Activated CD8-positive, alpha-beta memory T cell treated with anti-CD3 and anti-CD28 coated beads for 48 hours (primary cell): ENCODE measurements at places on chromosomes 3 and 15.

DNA sequence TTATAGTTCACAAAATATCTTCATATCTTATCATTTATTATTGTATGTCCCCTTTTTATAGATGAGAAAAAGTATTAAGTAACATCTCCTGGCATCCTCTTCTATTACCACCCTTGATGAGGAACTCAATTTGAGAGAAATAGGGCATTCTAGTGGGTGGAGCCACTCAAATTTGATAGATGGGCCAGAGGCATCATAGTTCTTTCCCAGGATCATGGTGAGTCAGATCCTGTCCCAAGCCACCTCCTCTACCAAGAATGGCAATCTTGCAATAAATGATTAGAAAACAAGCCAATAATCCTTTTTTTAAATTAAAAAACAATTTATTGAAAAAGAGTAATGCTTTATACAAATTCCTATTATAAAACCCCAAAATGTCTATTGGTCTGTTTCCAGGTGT lies 16.8 kb downstream of the CLDN1 start:
- DNase-seq: no peak

GRCh38 chr3:138327831-138328230 lies 1.8 kb downstream of the NME9 start:
- no peak for DNase-seq

DNA sequence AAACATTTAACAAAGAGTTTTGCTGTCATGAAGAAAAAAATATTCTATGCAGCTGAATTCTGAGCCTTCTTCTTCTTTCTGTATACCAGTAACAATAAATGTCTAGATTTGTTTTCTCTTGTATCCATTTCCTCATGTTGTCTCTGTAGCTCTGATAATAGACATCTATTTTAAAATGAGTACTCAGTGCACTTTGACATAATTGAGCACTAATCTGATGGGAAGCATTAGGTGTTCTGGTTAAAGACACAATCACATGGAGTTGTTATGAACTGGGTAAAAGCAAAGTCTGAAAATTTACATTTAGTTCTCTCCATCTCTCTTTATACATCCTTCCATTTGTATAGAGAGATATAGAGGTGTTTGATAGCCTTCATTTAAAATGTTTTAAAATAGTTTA lies 230.0 kb downstream of the BCHE start:
- no peak for DNase-seq

- DNase-seq: no peak
Measured at GRCh38 chr3:105791919-105792786, 76.7 kb downstream of the CBLB start.

DNA sequence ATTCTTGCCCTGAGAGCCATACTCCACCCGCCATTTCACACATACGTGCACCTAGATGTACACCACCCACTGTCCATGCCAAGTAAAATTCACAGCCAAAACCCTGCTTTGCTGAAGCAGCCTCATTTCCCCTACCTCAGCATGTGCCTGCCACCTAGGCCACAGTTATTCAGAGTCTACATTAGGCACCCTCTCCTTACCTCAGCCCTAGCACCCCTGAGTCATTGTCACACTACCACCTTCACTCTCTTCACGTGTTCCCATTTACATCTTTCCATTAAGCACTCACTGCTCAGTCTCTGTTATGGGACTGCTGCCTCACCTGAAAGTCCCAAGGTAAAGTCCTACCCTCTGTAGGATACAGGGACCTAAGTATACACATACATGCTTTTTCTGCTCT lies 70.0 kb downstream of the SETD5 start:
- no peak for DNase-seq

- no peak for DNase-seq
Measured at GRCh38 chr15:68431037-68431791, 749 bp downstream of the ITGA11 start.

DNA sequence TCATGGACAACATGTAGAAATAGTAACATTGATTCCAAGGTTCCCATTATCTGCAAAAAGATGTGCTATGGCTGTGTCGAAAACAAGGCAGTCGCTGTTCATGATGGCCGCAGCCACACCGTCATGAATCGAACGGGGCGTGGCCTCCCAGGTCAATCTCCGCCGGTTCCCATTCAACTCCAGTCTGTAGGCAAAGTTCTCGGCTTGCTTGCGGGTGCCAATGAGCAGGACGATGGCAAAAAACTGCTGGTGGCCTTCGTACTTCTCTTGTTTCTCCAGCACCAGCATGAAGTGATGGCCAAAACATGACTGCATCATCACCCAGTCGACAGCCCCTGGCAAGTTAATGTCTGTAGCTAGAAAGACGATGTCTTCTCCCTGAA lies 20.8 kb downstream of the SIAH2 start:
- no peak for DNase-seq

- no peak for DNase-seq
Measured at GRCh38 chr3:154844863-154845262, 235.3 kb upstream of the MME start.

DNA sequence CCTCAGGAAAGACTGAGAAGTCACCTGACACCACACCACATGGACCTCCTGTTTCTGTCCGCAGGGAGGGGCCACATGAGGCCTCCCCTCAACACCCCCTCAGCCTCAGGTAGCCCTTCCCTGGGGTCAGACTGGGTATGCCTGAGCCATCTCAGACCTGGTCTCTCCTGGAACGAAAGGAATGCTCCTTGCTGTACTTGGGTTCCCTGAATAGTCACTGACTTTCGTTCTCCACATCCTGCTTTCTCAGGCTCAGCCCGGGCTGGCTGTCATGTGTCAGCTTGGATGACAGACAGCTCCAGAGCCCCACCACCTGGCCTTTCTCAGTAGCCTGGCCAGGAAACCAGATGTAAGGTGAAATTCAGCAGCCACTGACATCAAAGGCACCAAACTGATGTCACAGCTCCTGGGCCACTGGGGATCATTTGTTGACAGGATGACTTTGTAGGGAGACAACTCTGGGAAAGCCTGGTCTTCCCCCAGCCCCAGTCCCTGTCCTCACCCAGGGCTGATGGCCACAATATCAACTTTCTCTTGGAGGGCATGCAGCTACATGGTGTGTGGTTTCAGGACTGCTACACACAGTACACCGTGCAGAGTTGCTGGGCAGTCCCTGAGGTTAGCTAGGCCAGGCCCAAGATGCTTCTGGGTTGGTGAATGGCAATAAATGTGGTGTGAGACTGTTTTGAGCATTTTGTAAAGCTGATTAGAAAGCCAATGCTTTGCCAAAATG lies 141.4 kb upstream of the MRPS22 start:
- DNase-seq: no peak

- DNase-seq: no peak
Measured at GRCh38 chr15:29822100-29822683, at the start of gene TJP1. TSS of gene TJP1 (minus strand) at chr15:29822468. CDS start at chr15:29822028, 440 bp downstream.

GRCh38 chr3:123559040-123559861 lies 25.6 kb downstream of the HACD2 start:
- no peak for DNase-seq

DNA sequence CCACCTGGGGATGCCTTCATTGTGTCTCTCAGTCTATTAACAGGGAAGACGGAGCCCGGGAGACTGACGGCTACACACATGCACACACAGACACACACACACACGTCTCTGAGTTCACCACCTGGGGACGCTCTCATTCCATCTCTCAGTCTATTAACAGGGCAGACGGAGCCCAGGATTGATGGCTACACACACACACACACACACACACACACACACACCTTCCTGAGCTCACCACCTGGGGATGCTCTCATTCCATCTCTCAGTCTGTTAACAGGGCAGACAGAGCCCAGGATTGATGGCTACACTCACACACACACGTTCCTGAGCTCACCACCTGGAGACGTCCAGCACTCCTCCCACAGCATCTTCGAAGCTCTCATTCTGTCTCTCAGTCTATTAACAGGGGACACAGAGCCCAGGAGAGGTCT lies 143.9 kb downstream of the OR4M2 start:
- DNase-seq: no peak

DNA sequence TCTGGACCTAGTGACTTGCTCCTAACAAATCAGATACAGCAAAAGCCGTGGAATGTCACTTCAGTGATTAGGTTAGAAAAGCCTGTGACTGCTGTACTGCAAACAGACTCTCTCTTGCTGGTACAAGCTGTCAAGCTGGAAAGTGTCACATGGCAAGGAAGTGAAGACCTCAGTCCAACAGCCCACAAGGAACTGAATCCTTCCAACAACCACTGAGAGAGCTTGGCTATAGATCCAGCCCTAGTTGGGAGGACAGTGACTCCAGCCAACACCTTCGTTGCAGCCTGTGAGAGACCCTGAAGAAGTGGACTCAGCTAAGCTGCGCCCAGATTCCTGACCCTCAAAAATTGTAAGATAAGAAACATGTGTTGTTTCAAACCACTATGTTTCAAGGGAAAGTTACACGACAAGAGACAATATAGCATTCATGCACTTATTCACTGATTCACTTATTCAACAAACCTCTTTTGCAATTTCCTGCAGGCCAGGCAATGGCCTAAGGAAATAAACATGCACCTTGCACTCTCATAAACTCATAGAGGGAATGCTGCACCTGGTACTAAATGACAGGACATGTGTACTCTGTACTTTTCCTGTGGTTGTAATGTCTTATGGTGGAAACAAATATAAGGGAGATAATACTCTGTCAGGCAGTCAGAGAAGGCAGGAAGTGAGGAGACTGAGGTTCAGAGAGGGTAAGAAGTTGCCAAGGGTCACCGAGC lies 142.9 kb downstream of the CADPS start:
- no peak for DNase-seq

DNA sequence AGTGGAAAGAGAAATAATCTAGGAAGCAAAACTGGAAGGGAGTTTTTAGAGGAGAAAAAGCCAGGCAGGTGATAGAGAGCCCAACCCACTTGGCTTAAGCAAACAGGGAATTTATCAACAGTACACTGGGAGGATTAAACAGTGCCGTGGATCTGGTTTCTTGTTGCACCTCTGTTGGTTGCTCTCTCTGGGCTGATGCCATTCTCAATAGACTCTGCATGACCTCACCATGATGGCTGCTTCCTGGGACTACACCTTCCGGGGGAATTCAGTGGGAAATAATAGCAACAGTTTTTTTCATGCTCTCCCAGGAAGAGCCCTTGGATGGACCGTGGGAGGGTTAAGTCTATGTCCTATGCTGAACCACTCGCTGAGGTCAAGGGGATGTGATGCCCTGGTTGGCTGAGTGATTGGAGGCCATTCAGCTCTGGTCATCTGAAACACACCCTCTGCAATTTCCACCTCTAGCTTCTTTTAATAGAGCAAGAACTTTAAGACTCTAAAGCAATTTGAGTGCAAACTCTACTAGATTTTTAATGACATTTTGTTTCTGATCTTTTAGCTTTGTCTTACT lies 74.2 kb downstream of the EPHB1 start:
- no peak for DNase-seq

DNA sequence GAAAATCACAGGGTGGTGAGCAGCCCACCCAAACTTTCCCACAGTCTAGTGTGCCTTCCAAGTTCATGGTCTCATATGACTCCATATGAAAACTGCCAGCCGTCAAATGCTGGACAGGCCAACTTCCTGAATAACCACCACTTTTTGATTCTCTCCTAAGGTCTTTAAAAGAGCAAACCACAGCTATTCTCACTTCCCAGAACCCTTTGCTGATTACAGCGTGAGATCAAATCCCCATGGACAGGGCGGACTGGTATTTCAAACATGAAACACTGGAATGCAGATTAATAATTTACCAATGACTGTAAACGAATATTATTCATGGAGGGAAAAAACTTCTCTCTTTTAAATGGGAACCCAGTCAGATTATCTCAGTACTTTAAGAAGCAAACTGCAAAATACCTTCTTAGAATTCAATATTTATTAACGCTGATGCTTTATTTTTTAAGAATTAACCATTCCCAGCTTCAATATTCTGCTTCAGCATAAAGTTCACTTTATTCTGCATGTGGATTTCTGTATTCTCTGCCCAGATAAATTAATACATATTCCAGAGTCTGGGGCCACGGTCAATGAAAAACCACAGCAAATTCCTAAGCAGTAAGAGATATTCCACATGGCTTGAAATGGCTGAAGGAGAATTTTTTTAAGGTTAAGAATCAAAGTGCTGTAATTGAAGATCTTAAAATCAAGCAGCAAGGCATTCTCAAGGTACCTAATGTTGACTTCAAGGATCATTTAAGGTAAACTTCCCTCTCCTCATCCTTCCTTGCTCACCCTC lies 42.9 kb downstream of the MYO1E start:
- DNase-seq: no peak

GRCh38 chr3:104004956-104005355 lies 1361.8 kb upstream of the ALCAM start:
- DNase-seq: no peak

- no peak for DNase-seq
Measured at GRCh38 chr15:78501857-78502256, 5.5 kb upstream of the HYKK start.

DNA sequence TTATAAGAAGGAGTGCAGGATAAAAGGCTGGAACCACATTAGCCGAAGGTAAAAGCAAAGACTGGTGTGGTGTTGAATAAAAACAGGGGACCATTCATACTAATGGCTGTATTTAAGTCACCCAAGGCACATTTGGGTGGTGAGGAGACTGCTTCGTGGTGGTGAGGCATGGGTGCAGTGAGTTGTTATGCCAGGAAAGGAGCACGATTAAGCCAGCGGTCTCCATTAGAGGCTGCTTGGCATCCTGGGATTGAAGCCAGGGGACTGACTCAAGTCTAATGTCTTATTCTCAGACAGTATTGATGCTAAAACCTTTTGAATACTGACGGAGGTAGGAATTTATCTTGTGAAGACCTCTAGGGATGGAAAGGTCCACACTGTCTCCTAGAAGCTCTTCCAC lies 21.9 kb downstream of the FEM1B start:
- DNase-seq: no peak

DNA sequence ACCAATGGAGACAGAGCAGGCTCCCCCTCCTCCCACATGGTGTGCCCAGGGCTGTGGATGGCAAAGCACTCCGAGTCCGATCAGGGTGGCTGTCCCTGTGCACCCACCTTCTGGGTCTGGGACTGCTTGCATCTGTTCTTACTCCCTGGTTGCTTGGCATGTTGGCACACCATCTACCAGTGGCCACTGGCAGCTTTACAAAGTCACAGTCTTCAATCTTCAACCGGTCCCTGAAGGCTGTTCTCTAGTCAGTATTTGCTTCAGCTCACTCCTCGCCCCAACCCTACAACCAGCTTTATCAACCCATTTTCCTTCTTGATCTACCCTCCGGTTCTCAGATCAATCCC lies 14.8 kb downstream of the HOMER2 start:
- DNase-seq: no peak

DNA sequence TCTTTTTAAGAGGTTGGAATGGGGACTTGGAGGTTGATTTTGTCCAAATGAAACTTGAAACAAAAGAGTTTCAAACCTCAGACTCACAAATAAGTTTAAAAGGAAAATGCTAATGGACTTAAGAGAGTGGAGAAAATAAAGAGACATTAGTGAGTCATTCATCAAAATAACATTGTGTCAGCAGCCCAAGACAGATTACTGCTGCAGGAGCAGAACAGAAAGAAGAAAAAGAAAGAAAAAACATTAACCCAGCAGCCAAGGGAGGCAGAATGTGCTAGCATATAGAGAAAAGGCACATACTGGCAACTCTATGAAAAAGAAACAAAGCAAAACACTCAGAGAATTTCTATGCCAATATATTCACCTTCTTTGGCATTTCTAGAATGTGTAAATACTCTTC lies 42.6 kb downstream of the ADAMTS9 start:
- DNase-seq: no peak
